ENCODE measurements at places on chromosomes 4 and X. TPM values are rescaled to one million over a fixed set of nuclear protein-coding genes. Genes with fewer than 3 reads are reported as not detected.

GRCh38 chrX:47216393-47216925 lies 2.0 kb upstream of the CDK16 start:
- peak overlapping the region; percentile 54 for H3K27ac ChIP-seq
- no peak overlapping the region for H3K4me3 ChIP-seq
- DNase-seq = no peak
- no peaks in the 10 kb centered on the region for H3K36me3 ChIP-seq
- no peaks in the 10 kb centered on the region for H3K27me3 ChIP-seq

DNA sequence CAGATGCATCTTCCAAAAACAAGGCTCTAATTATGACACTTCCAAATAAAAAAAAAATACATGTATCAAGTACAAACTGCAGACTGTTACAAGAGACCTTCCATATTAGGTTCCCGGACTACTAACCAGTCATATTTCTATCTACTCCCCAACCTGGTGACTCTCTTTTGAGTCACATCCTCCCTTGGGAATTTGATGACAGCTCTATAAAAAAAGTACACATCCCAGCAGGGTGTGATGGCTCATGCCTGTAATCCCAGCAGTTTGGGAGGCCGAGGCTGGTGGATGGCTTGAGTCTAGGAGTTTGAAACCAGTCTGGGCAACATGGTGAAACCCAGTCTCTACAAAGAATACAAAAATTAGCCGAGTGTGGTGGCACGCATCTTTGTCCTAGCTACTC lies 14.9 kb downstream of the RPGR start:
- H3K4me3 ChIP-seq = no peak overlapping the region
- H3K27me3 ChIP-seq = no peaks in the 10 kb centered on the region
- H3K4me1 ChIP-seq = no peaks in the 10 kb centered on the region
- H3K36me3 ChIP-seq = no peaks in the 10 kb centered on the region
- no peak for DNase-seq

GRCh38 chr4:15331930-15332329 lies 95.9 kb upstream of the C1QTNF7 start:
- no peak overlapping the region for H3K4me3 ChIP-seq
- no peaks in the 10 kb centered on the region for H3K27me3 ChIP-seq
- H3K4me1 ChIP-seq = no peaks in the 10 kb centered on the region
- H3K36me3 ChIP-seq = no peaks in the 10 kb centered on the region
- DNase-seq = no peak

- H3K4me3 ChIP-seq = no peak overlapping the region
- H3K4me1 ChIP-seq = no peaks in the 10 kb centered on the region
- peak; percentile 8 for DNase-seq
- no peaks in the 10 kb centered on the region for H3K36me3 ChIP-seq
- H3K27ac ChIP-seq = no peak overlapping the region
These were observed 1157.4 kb downstream of the FAM133A start for GRCh38 chrX:94831364-94831763.

DNA sequence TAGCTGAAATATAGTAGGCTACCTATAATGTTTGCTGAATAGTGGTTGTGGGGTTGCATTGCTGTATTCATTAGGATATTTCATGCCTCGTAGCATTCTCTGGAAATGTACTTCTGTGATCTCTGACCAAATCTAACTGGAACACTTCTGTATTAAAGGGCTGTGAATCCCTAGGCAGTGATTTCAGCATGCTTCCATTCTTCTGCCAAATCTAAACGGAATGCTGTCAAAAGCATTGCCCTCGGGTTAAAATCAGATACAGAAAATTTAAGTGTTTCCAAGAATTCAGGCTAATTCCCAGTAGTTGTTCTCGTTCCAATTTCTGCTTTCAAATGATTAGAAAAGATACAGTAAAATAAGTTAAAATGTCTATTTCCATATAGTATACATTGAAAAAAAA lies 1847.5 kb upstream of the IGFBP7 start:
- H3K4me1 ChIP-seq = no peaks in the 10 kb centered on the region
- H3K4me3 ChIP-seq = no peak overlapping the region
- no peak for DNase-seq
- H3K36me3 ChIP-seq = no peaks in the 10 kb centered on the region
- H3K27me3 ChIP-seq = no peaks in the 10 kb centered on the region

DNA sequence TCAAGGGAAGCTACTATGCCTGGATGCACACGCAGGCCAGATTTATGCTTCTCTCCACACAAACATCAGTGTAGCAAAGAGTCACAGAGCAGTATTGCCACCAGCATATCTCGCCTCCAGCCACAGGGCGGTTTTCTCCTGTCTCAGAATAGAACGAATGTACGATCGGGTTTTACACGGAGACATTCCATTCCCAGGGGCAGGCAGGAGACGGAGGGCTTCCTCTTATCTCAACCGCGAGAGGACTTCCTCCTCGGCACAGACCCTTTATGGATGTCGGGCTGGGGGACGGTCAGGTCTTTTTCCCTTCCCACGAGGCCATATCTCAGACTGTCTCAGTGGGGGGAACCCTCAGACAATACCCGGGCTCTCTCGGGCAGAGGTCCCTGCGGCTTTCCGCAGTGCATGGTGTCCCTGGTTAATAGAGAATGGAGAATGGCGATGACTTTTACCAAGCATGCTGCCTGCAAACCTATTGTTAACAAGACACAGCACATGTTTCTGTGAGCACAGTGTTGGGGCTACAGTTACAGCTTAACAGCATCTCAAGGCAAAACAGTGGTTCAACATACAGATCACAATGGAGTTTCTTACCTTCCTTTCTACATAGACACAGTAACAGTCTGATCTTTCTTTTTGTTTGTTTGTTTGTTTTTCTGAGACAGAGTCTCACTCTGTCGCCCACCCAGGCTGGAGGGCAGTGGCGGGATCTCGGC lies 24.1 kb downstream of the CSF2RA start:
- no peaks in the 10 kb centered on the region for H3K36me3 ChIP-seq
- no peaks in the 10 kb centered on the region for H3K27me3 ChIP-seq
- H3K4me1 ChIP-seq = no peaks in the 10 kb centered on the region
- H3K27ac ChIP-seq = no peak overlapping the region
- H3K4me3 ChIP-seq = no peak overlapping the region

DNA sequence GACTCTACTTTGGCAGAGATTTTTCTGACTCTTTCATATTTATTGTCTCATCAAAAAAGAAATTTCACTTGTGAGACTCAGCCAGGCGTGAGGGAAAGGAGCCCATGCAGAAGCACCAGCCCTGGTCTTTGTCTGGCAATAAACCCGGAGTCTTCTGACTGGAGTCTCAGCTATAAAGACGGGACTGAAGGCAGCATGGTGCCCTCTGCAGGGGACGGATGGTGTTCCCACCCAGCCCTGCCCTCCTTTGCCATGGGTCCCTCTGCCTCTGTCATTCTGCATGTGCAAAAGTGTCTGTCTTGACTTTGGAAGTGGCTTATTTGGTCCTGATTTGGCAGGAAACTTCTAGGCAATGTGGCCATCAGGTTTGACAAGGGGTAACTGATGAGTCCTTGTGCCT lies 14.2 kb downstream of the ZNF185 start:
- DNase-seq = no peak
- H3K27ac ChIP-seq = no peak overlapping the region
- no peaks in the 10 kb centered on the region for H3K36me3 ChIP-seq
- no peak overlapping the region for H3K4me3 ChIP-seq

DNA sequence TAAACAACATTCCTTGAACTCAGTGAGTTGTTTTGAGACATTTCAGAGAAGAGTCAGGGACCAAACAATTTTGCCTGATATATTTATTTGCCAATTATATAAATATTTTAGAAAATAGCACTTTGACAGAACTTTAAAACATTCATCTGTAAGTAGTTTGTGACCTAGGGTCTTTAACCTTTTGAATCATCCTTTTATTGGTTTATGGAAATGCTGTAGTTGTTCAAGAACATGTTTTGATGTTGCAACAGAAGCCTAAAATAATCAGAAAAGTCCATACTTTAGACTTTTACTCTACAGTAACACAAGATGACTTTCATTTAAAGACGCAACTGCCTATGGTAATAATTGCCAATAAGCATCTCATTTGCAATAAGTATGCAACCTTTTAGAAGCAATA lies 43.0 kb downstream of the CXCL1 start:
- H3K4me3 ChIP-seq = no peak overlapping the region
- no peaks in the 10 kb centered on the region for H3K4me1 ChIP-seq
- DNase-seq = no peak
- H3K36me3 ChIP-seq = no peaks in the 10 kb centered on the region

DNA sequence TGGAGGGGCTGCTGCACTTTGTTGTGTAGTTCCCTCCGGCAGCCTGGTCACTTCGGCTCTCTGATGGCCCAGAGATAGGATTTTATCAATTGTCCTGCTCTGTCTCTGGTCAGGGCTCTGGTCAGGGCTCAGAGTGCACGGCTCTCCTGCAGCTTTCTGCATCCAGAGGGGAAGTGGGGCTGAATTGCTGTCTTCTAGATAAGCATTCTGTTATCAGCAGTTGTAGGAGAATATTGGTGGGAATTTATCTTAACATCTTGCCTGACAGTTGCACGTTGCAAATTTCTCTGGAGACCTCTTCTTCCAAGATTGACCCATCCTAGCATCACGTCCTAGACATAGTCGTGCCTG lies 62.8 kb downstream of the FAM193A start:
- H3K4me3 ChIP-seq = no peak overlapping the region
- H3K4me1 ChIP-seq = peaks cover 11% of the 10 kb centered on the region
- no peak for DNase-seq
- no peak overlapping the region for H3K27ac ChIP-seq
- peaks cover 4% of the 10 kb centered on the region for H3K36me3 ChIP-seq
- no peaks in the 10 kb centered on the region for H3K27me3 ChIP-seq

- no peaks in the 10 kb centered on the region for H3K27me3 ChIP-seq
- no peak overlapping the region for H3K27ac ChIP-seq
- no peaks in the 10 kb centered on the region for H3K4me1 ChIP-seq
- no peak overlapping the region for H3K4me3 ChIP-seq
These were observed 997.2 kb upstream of the SLIT2 start for GRCh38 chr4:19254486-19254885.

DNA sequence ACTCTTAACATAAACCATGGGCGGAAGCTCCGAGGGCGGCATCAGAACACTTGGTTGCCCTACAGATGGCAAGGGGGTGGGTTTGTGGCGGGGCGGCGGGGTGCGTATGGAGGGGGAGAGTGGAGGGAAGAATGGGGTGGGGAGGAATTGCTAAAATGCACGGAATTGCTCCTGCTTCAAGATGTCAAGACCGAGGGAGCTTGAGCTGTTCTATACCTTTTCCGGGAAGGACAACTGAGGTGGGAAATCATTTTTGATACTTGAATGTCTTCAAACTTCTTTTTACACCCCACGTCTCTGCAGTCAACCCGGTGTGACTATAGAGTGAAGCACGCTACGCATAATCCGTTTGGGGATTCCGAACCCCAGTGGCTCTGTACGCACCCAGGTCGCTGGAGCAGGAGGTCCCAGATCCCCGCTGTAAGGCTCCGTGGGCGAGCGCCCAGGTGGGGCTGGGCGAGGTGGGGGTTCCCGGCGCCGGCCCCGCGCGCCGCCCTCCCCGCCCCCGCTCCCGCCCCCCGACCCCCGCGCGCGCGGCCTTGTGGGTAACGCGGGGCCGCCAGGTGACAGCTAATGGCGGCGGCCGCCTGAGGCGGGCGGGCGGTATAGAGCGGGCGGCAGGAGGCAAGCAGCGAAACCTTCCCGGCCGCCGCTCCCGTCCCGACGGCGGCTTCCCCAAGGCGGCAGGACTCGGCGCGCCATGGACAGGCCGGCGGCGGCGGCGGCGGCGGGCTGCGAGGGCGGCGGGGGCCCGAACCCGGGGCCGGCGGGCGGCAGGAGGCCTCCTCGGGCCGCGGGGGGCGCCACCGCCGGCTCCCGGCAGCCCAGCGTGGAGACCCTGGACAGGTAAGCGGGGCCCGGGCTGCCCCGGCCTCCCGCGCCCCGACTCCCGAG lies at the start of gene MTMR1:
TSS of gene MTMR1 (plus strand) at position 566 of the 894 bp plus-strand sequence. CDS start at position 701, 135 bp downstream.
- H3K27ac ChIP-seq = no peak within 1 kb of the TSS
- no peaks in the 10 kb centered on the region for H3K36me3 ChIP-seq
- H3K27me3 ChIP-seq = no peaks in the 10 kb centered on the region
- H3K4me3 ChIP-seq = peak within 1 kb of the TSS; percentile 58
- no peaks in the 10 kb centered on the region for H3K4me1 ChIP-seq
- peak; percentile 68 for DNase-seq

DNA sequence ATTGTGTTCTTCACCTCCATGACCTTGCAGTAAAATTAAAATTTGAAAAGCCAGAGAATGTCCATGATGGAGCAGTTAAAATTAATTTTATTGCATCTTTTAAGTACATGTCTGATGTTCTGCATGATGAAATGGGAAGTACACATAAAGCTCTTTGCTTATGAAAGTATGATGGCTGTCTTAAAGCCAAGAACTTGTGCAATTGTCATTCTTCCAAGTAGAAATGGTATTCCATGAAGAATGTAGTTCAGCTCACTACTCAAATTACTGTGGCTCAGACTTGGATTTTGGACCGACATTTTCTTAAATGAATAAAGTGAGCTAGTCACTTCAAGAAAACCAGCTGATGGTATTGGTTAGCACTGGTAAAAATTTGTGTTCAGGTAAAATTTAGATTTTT lies 161.7 kb upstream of the CXCL13 start:
- H3K27me3 ChIP-seq = no peaks in the 10 kb centered on the region
- no peaks in the 10 kb centered on the region for H3K36me3 ChIP-seq
- H3K4me1 ChIP-seq = no peaks in the 10 kb centered on the region
- H3K4me3 ChIP-seq = no peak overlapping the region
- no peak for DNase-seq
- no peak overlapping the region for H3K27ac ChIP-seq

DNA sequence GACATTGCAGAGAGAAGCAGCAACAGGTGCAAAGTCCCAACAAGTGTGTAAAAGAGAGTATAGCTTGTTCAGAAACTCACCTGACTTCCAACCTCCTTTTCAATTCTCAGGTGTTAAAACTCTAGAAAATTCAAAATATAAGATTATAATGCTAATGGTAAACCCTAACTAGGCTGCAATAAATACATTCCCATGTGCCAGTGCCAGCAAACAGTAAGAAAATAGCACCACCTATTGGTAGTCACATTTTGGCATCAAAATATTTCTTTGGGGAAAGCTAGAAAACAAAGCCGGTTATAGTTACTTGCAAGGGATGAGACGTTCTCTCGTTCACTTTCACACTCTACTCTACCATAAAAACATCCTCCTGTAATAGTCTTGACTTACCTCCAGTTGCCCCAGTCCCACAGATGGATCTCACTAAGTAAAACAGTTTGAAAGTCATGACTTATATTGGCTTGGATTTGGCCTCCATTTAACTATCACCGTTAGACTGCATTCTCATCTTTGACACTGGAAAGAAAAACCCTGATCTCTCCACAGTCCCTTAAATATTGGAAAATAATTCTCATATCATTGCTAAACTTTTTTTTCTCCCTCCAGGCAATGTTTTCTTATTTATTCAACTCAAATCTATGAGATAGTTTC lies 9.6 kb downstream of the BMP3 start:
- DNase-seq = peak; percentile 56
- H3K27ac ChIP-seq = no peak overlapping the region
- H3K27me3 ChIP-seq = peaks cover 65% of the 10 kb centered on the region
- H3K4me1 ChIP-seq = no peaks in the 10 kb centered on the region
- no peak overlapping the region for H3K4me3 ChIP-seq

The SHOX gene
- total RNA-seq = not detected

The SFRP2 gene
- 86.1 TPM for total RNA-seq

The SLC4A4 gene
- not detected for total RNA-seq

The EDA gene
- total RNA-seq = 6.8 TPM
